NCI-H1092 (cell line): ENCODE measurements at places on chromosomes 6 and 20.
A peak's percentile ranks its signal among the peaks of the same experiment; 100 is the strongest.

DNA sequence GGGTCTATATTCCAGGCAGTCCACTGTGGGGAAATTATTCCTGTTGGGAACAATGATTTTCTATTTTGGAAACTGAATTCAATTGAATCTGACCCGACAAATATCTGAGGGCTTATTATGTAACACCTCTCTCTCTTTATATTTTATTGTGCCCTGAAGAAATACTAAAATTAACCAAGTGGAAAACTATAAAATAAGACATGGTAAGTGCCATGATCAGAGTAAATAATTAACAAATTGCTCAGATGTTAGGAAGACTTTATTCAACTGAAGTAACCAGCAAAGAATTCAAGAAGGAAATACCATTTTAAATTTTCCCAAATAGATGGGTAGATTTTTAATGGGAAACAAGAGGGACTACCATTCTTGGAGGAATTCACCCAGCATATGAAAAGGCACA is 632.9 kb downstream of the MAFB start:
- no peak for DNase-seq

GRCh38 chr6:157228426-157229131 is 94.7 kb downstream of the TMEM242 start:
- DNase-seq = peak; percentile 94

- DNase-seq = no peak
Measured at GRCh38 chr6:78465059-78465634, 402.2 kb upstream of the IRAK1BP1 start.

DNA sequence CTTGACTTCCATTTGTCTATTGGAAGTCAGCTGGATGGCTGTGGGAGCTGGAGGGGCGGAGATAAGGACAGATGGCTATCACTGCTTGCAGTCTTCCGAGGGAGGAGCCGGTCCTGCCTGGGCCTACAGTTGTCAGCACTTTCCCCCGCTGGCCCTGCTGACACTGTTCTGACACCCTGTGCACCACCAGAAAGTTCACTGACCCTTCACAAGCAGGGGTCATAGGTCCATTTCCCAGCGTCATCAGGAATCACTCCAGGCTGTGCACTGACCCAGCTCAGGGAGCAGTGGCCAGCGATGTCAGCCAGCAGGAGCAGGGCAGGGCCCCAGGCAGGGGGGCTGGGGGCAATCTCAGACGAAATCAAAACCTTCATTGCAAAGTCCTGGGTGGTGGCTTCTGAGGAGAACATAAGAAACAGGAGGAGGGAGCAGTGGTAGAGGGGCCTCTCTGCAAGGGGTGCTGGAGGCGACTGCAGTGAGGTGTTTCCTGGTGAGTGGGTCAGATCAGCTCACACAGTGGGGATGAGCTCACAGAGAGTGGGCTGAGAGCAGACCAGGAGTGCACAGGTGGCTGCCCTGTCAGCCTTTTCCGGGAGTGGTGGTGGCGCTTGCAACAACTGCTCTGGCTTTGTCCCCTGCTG is 26.5 kb upstream of the PLEKHG1 start:
- no peak for DNase-seq

DNA sequence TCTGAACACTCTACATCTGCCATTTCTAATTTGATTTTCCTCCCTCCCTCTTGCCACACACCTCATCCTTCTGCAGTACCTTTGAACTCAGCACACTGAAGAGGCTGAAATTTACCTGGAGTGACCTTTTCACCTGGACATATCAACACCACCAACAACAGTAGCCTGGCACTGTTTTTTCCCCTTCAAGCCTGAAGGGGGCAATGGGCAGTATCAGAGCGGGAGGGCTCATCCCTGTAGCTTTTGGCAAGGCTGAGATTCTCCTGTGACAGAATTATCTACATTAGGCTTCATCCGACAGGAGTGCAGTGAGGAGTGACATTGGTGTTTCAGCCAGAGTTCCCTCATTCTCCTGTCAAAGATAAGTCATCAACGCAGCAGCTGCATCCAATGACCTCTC is 312.8 kb upstream of the SPTLC3 start:
- no peak for DNase-seq

DNA sequence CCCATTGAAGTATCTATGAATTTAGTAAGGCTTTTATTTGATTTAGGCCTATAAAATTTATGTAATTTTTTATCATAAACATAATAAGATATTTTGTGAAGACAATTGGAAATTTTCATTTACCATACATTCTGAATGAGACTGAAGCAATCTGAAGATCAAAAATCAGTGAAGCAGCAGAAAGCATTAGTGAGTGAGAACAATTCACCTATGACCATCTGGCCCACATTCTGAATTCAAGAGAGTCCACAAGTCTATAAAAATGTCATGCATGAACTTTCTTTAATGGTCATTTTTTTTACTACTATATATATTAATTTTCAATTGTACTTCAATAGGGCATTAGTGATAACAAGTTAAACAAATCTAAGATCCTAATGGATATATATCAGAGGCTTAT is 1026.6 kb upstream of the MAP3K7 start:
- no peak for DNase-seq

- DNase-seq = no peak
Measured at GRCh38 chr6:39268171-39268570, 38.9 kb upstream of the KCNK5 start.

DNA sequence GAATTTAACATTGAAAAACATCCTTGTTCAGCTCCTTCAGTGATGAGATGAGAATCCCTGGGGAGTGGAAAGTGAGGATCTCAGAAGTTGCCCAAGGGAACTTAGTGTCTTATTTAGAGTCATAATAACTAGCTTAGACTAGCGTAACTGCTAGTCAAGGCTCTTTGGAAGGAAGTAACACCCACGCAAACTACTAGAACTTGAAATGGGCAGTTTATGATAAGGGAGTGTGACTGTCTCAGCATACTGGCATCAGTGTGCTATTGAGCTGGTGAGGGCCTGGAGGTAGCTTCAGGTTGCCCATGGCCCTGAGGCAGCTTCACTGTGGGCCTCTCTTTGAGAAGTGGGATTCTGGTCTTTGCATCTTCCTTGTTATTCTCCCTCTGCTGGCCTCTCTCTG is 40.1 kb downstream of the SLX4IP start:
- DNase-seq = no peak

DNA sequence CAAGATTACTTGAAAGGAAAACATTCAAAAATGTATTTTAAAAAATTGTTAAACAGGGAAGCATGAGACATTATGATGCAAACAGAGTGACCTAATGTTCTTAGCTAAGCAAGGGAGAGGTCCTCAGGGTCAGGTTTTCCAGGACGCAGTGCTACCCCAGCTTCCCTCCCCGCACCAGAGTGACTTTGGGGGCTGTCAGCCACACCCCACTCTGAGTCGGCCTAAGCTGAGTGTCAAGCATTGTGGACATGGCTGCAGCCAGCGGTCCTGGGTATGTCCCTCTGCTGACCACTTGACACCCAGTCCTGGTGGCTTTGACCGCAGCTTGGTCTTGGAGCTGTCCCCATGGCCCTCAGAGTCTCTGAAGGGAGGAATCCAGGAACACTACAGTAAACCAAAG is 54.9 kb upstream of the CD93 start:
- no peak for DNase-seq

- DNase-seq = no peak
Measured at GRCh38 chr6:3905945-3906845, 57.0 kb downstream of the FAM50B start.

- DNase-seq = no peak
Measured at GRCh38 chr6:127415096-127415495, 44.1 kb downstream of the KIAA0408 start.
